ENCODE measurements at places on chromosomes 3 and 15.

DNA sequence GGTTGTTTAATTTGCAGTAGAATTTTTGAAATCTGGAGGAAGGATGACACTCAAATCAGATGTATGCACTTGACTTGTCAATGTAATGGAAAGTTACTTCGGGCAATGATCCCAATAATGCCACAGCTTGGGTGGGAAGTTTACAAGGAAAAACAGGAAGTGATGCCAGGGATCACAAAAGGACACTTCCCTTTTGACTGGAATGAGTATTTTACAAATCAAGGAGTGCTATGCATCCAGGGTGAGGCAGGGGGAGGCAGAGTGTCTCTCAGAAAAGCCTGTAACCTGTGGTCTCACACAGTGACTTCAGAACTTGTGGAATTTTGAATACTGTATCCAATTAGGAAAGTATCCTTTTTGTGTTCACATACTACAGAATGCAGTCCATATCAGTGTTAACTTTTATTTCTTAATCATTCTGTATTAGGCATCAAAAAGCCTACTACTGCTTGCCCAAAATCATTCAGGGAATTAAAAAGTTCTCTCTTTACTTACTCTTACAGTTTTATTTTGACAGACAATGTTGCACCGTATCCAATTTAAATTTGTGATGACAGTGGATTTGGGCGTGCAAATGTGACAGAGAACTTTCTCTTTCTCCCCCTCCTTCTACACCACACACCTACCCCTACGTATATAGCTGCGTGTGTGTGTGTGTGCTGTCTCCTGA is 445.1 kb downstream of the MECOM start:
- DNase-seq: no peak

DNA sequence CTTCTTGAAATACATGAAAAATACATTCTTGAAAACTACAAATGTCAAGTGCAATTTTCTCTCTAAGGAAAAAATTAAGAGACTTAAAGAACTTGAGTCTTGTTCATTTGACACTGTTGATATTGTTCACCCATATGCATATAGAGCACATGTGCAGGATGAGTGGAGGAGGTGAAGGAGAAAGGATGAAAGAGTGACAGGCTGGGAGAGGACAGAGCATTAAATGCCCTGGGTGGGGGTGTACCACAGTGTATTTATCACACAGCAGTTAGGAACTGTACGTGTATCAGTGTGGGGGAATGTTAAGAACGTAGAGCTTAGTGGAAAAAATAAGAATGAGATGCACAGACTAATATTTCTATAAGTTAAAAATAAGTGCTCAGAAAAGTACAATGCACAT is 45.7 kb downstream of the CTDSPL start:
- no peak for DNase-seq

DNA sequence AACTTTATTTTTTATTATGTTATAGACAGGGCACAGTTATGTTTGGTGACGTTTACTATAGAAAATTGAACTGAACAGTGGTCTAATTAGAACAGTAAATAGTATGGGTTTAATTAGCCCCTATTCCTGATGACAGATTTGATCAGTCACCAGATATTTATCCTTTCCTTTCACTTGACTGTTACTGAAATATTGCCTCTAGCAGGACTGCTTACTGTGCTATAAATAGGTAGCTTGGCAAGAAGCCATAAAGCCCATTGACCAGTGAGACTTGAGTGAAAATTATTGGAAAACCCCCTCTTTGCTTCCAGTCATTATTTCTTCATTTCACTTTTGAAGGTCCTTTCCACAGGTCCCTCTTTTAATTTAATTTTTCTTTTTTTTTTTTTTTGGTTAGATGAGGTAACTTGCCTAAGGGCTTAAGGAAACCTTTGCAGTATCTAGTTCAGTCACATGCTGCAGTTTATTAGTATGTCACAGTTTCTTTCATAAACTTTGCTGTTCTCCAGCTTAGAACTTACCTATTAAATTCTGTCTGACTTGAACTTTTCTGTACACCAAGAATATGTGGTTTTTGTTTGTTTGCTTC is 115.6 kb downstream of the ADAMTSL3 start:
- no peak for DNase-seq

DNA sequence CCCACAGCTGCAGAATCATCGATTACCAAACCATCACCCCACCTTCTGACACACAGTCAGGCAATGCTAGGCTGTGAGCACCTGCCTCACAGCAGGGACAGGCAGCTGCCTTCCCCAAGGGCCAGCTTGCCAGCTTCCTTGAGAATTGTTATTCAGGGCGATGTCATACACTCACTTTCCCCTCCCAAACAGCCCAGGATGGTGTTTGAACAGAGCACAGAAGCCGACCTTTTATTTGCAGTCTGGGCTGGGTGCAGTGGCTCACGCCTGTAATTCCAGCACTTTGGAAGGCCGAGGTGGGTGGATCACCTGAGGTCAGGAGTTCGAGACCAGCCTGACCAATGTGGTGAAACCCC is 84.5 kb upstream of the HERC1 start:
- no peak for DNase-seq

GRCh38 chr15:58932710-58933280 is 684 bp downstream of the SLTM start:
- DNase-seq: no peak

DNA sequence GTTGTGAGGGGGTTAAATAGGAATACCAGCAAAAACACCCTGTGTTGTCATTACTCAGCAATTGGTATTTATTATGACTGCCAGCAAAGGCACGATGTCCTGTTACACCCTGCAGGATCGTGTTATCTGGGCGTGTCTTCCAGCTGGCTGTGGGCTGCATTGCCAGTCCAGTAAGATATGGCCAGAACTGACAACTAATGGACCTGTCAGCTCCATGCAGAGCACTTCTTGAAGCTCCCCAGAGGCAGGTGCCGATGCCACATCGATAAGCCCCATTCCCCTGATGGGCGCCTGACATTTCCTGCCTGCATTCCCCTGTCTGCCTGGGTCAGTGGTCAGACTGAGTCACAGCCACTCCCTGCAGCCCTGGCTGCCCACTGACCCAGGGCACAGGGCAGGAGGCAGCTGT is 79.7 kb upstream of the RASGRF1 start:
- DNase-seq: no peak

GRCh38 chr3:9246189-9246588 is 3.3 kb downstream of the SRGAP3 start:
- DNase-seq: no peak

DNA sequence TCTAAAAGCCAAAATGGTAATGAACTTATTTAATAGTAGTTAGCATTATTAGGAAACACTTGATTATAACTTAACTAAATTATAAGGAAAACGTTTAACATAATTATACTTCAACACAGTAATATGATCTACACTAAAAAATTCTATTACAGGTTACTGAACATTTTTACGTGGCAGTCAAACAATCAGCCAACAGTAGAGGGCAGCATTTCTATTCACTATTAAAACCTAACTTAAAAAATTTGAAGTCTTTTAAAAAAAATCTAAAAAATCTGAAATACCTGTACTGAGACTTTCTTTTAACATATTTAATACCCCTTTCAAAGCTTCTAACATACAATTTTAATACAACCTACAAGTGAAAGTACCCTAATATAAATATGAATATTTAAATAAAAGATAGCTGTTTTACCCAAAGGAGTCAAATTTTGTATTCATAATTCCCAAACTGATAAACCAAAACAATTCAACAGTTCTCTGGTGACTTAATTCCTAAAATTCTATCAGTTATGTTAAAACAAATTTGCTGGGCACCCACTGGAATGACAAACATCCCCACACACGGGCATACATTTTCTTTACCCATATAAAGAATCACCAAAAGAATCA is 41.5 kb downstream of the DLG1 start:
- peak; percentile 18 for DNase-seq

DNA sequence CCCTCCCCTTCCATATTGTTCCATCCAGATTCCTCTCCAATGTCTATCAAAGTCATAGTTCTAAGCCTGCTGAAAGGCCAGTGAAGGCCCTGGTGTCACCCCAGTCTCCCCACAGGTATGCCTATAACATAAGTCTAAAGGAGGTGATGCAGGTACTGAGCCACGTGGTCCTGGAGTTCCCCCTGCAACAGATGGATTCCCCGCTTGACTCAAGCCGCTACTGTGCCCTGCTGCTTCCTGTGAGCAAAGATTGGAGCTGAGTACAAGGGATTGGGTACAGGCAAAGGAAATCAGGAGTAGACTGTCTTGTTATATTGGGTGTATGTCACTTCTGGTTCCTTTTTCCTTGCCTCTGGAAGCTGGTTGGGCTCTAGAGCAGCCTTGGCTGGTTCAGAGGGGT is 8.2 kb downstream of the EIF2B5 start:
- no peak for DNase-seq
